Panc1 (cell line): ENCODE measurements at places on chromosomes 7 and 10.

DNA sequence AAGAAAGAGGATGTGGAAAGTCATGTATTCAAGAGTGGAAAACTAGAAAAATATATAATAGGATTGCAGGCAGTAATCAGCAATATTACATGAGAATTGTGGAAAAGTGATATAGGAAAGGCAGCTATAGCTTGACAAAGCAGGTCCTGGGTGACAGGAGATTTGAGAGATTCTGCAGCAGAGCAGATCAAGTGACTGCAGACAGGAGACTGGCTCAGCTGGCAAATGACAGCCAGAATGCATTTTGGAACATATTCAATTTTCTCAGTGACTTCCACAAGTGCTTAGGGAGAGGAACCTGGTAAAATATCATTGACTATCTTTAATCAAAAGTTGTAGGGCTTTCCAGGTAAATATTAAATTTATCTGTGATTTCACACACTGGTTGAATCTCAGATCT lies 260.5 kb upstream of the CACNA2D1 start:
- DNase-seq: no peak
- peaks cover 11% of the 10 kb centered on the region for H3K4me1 ChIP-seq
- no peak overlapping the region for H3K27ac ChIP-seq
- H3K4me3 ChIP-seq: no peak overlapping the region
- H3K27me3 ChIP-seq: no peaks in the 10 kb centered on the region
- H3K36me3 ChIP-seq: no peaks in the 10 kb centered on the region

DNA sequence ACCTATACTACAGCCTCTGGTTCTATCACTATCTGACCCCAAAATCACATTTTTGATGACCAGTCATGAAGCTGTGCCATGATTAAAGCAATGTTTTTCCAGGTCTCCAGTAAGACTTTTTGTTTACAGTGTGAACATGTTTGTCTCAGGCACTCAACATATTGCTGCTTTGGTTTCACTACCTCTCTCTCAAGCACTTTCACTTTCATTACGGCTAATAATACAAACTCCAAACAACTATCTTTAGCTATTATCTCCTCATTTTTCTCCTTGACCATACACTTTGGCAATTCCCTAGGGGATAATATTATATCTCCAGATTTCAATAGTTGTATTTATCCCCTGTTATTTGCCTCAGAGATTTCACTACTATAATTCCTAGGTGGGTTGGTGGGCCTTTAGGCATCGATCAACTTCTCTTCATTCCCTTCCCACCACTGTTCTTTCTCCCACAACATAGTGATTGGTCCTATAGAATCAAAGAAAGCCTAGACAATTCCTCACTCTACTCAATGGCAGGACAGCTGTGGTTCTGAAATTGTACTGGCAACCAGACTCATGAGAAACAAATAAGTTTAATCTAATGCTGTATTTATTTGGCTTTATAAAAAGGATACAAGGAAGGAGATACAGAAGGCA lies 261.4 kb upstream of the ZWINT start:
- peak overlapping the region; percentile 60; the same call in 1 of the 2 replicates for H3K27ac ChIP-seq
- H3K4me3 ChIP-seq: peak overlapping the region; percentile 24
- H3K36me3 ChIP-seq: no peaks in the 10 kb centered on the region
- no peak for DNase-seq

DNA sequence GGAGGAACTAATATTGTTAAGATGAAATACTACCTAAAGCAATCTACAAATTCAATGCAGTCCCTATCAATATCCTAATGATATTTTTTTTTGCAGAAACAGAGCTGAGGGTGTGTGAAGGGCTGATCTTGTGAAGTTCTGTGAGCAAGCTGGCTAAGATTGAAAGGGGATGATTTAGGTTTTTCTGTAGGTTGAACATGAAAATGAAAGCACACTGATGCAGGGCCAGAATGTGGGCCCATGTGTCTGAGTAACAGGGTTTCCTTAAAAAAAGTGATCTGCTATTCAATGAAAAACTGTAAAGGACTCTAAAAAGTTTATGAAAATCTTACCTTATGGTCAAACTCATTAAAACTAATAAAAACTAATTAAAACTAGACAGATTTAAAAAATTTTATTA lies 47.4 kb downstream of the GRB10 start:
- DNase-seq: no peak
- H3K4me3 ChIP-seq: no peak overlapping the region
- no peaks in the 10 kb centered on the region for H3K4me1 ChIP-seq

GRCh38 chr7:158361326-158361946 lies 226.2 kb downstream of the PTPRN2 start:
- peaks cover under 1% of the 10 kb centered on the region for H3K27me3 ChIP-seq
- H3K36me3 ChIP-seq: no peaks in the 10 kb centered on the region
- DNase-seq: no peak
- no peak overlapping the region for H3K27ac ChIP-seq
- H3K4me1 ChIP-seq: no peaks in the 10 kb centered on the region; the same call in 1 of the 2 replicates

DNA sequence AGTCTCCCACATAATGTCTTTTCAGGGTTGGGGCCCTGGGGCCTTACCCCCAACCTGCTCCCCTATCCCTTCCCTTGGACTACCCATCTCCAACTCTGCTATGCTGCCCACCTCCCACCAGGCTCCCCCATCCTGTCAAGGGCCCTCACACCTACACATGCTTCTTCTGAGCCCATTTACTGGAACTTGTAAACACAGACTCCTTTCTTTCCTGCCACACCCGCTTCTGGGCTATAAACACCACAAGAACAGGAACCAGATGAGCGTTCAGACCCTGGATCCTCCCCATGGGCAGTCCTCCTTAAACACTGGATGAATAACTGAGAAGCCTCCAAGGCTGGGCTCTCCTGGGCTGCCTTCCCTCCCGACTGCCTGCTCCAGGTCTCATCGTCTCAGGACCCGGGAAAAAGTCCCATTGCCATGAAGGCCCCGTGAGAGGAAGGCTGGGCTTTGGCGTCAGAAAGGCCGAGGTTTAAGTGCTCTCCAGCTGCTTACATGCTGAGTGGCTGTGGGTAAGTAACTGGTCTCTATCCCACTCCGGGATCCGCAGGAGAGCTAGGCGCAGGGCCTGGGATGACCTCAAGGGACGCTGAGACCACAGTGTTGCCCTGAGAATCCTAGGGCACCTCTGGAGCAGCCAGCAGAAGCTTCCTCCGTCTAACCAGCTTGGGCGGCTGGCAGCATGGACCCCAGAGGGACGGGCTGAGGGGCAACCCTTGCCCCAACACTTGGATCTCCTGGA lies 15.6 kb upstream of the CRHR2 start:
- no peaks in the 10 kb centered on the region for H3K4me1 ChIP-seq
- H3K4me3 ChIP-seq: no peak overlapping the region
- H3K27me3 ChIP-seq: peaks cover 12% of the 10 kb centered on the region
- no peak for DNase-seq
- H3K27ac ChIP-seq: no peak overlapping the region
- no peaks in the 10 kb centered on the region for H3K36me3 ChIP-seq

GRCh38 chr10:116163333-116164131 lies 109.5 kb downstream of the GFRA1 start:
- H3K36me3 ChIP-seq: no peaks in the 10 kb centered on the region
- H3K4me3 ChIP-seq: no peak overlapping the region
- no peak overlapping the region for H3K27ac ChIP-seq
- no peaks in the 10 kb centered on the region for H3K27me3 ChIP-seq

GRCh38 chr10:119834188-119834587 lies 38.5 kb downstream of the MCMBP start:
- H3K27ac ChIP-seq: no peak overlapping the region
- H3K4me1 ChIP-seq: no peaks in the 10 kb centered on the region
- no peak overlapping the region for H3K4me3 ChIP-seq
- peaks cover 71% of the 10 kb centered on the region for H3K36me3 ChIP-seq

DNA sequence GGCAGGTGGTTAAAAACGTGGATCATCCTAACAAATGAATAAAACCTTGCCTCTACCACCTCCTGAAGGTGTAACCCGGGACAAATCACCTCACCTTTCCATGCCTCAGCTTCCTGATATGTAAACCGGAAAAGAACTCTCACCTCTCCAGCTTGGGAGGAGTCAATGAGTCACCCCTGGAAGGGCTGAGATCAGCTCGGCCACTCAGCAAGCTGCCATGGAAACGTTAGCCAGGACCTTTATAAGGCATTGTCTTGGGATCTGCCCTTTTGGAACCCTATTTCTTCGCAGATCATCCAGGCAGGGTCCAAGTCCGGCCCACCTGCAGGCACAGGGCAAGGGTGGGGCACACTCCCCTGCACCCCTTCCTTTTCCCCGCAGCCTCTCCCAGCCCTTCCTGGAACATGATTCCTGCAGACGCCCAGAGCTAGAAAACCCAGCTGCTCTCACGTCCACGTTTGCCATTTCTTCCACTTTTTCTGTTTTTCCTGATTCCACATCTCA lies 81.6 kb upstream of the PFKP start:
- H3K4me1 ChIP-seq: peaks cover 5% of the 10 kb centered on the region
- peak overlapping the region; percentile 30; the same call in 1 of the 2 replicates for H3K4me3 ChIP-seq
- no peaks in the 10 kb centered on the region for H3K27me3 ChIP-seq
- no peaks in the 10 kb centered on the region for H3K36me3 ChIP-seq

- no peak for DNase-seq
- no peaks in the 10 kb centered on the region for H3K27me3 ChIP-seq
- no peak overlapping the region for H3K27ac ChIP-seq
- no peaks in the 10 kb centered on the region for H3K36me3 ChIP-seq
- no peaks in the 10 kb centered on the region for H3K4me1 ChIP-seq
Observed at GRCh38 chr7:93873998-93874574, 16.5 kb downstream of the TFPI2 start.

DNA sequence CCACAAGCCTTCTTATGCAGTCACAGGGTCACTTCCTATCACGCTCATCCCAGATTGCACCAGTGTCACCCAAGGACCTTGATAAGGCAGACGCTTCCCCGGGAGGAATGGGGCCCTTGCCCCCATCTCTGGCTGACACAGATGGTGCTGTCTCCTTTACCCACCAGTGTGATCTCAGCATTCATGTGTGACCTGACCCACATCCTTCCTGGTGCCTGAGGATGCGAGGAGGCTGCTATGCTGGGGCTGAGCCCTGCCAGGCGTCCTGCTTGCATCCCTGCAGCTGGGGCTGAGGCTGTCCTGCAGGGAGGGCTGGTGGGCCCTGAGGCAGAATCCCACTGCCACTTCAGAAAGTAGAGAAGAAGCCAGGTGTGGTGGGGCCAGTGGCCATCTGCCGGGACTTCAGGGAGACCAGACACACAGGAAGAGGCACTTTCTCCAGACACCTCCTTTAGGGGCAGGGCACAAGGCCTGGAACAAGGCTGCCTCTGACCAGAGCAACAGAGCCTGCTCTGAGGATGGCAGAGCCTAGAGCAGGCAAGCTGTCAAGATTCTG lies 35.3 kb downstream of the RASGEF1A start:
- H3K4me1 ChIP-seq: 0 out of 2 replicates have a peak, but pooled peaks cover 3% of the 10 kb centered on the region
- no peaks in the 10 kb centered on the region for H3K36me3 ChIP-seq
- no peak overlapping the region for H3K27ac ChIP-seq
- DNase-seq: no peak
- H3K27me3 ChIP-seq: no peaks in the 10 kb centered on the region
- no peak overlapping the region for H3K4me3 ChIP-seq

DNA sequence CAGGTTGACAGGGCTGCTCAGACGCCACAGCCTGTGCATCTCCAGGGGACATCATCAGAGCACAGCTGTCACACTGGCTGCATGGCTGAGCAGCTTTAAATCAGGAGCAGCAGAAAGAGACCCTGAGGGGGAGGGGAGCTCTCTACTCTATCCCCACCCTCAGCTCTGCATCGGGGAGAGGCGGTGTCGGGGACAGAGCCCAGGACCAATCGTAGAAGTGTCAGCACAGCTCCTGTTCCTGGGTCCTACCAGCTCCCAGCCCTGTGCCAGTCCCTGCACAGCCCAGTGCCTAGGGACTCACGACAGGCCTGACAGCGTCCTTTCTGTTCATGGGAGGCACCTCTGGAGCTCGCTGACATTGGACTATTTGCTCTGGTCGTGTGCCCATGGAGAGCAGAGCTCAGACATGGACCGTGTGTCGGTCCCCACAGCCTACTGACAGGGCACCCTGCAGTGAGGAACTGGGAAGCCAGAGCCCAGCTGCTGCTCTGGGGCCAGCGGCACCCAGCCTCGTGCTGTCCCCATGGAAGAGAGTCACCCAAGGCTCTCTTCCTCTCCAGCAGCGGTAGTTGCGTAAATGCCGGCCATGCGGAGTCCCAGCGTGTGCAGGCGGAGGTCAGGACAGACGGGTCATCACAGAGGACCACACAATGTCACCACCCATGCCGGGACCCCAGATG lies 20.4 kb upstream of the ANTXRL start:
- H3K4me1 ChIP-seq: no peaks in the 10 kb centered on the region
- H3K4me3 ChIP-seq: no peak overlapping the region
- H3K27ac ChIP-seq: no peak overlapping the region

- no peaks in the 10 kb centered on the region for H3K4me1 ChIP-seq
- no peaks in the 10 kb centered on the region for H3K36me3 ChIP-seq
- no peak for DNase-seq
- no peak overlapping the region for H3K4me3 ChIP-seq
- no peaks in the 10 kb centered on the region for H3K27me3 ChIP-seq
Observed at GRCh38 chr10:50437248-50437647, 185.9 kb upstream of the ASAH2 start.

DNA sequence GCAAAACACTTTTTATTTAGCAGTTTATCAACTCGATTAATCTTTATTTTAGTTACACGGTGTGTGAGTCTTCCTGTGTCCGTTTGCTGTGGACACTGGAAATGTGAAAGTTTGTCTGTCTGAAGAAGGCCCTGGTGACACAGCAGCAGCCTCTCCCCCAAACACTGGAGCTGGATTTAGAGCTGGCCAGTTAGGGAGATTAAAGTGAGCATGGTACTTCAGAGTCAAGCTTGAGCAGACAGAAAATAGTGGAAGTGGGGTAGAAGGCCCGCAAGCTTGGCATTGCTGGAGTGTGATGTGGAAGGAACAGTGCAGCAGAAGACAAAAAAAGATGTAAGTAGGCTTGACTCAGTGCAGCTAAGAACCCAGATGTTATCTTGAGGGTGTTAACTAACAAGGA lies 85.9 kb downstream of the POM121L12 start:
- H3K27ac ChIP-seq: no peak overlapping the region
- no peaks in the 10 kb centered on the region for H3K27me3 ChIP-seq
- H3K4me1 ChIP-seq: no peaks in the 10 kb centered on the region
- H3K36me3 ChIP-seq: no peaks in the 10 kb centered on the region
- DNase-seq: no peak

GRCh38 chr10:102647443-102648268 lies 3.4 kb downstream of the TRIM8 start:
- no peak for DNase-seq
- H3K4me1 ChIP-seq: peaks cover 49% of the 10 kb centered on the region
- H3K27me3 ChIP-seq: no peaks in the 10 kb centered on the region
- no peak overlapping the region; the same call in 1 of the 2 replicates for H3K4me3 ChIP-seq
- H3K36me3 ChIP-seq: peaks cover 9% of the 10 kb centered on the region; the same call in 1 of the 2 replicates
- H3K27ac ChIP-seq: no peak overlapping the region

- H3K27me3 ChIP-seq: no peaks in the 10 kb centered on the region; the same call in 1 of the 2 replicates
- H3K4me1 ChIP-seq: no peaks in the 10 kb centered on the region
- no peaks in the 10 kb centered on the region for H3K36me3 ChIP-seq
- no peak overlapping the region for H3K27ac ChIP-seq
- DNase-seq: no peak
- no peak overlapping the region for H3K4me3 ChIP-seq
Observed at GRCh38 chr10:131205556-131205955, 106.0 kb downstream of the TCERG1L start.
